ENCODE measurements at places on chromosomes 7 and 10. TPM values are rescaled to one million over a fixed set of nuclear protein-coding genes. Genes with fewer than 3 reads are reported as not detected.

The PSMC2 gene
- 103 TPM for total RNA-seq

The UCN3 gene
- total RNA-seq = not detected

- no peak for DNase-seq
Measured at GRCh38 chr7:130913639-130914553, 179.9 kb upstream of the KLF14 start.

DNA sequence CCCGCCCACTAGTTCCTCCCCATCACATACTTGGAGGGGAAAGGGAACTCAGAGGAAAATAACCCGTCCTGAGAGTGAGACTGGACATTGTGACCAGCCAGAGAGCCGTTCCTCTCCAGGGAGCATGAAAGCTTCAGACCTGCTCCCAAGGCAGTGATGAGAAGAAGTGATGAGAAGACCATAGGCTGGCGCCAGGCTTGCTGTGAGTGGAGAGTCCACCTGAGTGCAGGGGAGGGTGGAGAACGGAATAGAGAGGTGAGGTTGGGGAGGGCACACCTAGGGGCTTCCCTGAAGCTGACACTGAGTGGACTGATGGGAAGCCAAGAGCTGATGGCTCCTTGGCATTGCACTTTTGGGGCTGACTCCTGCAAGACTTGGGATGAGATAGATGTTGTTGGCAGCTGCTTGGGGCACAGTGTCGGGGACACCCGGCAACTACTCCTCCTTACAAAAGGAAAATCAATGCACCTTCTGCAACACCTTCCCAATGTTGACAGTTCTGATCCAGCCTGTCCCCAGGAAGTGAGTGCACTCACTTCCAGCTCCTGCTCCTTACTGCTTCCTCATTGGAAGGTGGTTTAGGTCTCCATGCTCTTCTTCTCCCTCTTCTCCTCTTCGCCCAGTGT, 79.4 kb downstream of the EMX2 start:
- no peak for DNase-seq

GRCh38 chr10:19922236-19922963, 106.2 kb downstream of the PLXDC2 start:
- no peak for DNase-seq

GRCh38 chr7:155231941-155232340, 65.7 kb upstream of the INSIG1 start:
- no peak for DNase-seq

DNA sequence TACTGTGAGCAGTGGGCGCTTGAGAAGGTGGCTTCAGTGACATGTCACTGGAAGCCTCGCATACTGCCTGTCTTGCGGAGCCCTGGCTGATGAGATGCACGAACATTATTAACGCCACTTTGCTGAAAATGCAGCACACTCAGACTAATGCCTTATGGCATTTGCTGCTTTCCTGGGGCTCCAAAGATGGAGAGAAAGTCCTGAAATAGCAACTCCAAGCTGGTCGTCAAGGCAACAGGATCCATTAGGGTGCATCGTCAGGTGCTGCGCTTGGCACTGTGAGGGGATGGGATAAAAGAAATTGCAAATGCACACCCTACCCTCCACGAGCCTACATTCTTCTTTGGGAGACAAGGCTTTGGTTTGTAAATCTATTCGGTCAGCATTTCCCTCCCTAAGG, 592.5 kb downstream of the TYW1 start:
- no peak for DNase-seq

DNA sequence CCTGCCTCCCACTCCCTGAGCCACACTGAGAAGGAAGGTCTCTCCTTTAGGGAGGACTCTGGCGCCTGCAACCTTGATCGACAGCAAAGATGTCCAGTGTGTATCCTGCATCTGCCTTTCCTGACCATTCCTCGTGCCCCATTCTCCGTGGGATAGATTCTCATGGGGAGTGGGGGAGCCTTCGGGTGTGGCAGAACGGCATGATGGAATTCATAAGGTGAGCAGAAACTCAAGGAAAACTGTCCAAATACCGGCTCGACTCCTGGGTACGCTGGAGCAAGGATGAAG, 636 bp upstream of the RARRES2 start:
- DNase-seq = no peak

DNA sequence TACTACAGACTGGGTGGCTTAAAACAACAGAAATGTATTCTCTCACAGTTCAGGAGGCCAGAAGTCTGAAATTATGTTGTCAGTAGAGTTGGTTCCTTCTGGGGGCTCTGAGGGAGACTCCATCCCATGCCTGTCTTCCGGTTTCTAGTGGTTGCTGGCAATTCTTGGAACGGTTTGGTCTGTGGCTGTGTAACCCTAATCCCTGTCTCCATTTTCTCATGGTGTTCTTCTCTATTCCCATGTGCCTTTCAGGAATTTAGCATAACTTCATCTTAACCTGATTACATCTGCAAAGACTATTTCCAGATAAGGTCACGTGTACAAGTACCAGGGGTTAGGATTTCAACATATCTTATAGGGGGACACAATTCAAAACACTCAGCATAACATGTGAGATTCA, 73.2 kb downstream of the FAM241B start:
- DNase-seq = no peak
